ENCODE measurements at places on chromosomes 1 and 21.

DNA sequence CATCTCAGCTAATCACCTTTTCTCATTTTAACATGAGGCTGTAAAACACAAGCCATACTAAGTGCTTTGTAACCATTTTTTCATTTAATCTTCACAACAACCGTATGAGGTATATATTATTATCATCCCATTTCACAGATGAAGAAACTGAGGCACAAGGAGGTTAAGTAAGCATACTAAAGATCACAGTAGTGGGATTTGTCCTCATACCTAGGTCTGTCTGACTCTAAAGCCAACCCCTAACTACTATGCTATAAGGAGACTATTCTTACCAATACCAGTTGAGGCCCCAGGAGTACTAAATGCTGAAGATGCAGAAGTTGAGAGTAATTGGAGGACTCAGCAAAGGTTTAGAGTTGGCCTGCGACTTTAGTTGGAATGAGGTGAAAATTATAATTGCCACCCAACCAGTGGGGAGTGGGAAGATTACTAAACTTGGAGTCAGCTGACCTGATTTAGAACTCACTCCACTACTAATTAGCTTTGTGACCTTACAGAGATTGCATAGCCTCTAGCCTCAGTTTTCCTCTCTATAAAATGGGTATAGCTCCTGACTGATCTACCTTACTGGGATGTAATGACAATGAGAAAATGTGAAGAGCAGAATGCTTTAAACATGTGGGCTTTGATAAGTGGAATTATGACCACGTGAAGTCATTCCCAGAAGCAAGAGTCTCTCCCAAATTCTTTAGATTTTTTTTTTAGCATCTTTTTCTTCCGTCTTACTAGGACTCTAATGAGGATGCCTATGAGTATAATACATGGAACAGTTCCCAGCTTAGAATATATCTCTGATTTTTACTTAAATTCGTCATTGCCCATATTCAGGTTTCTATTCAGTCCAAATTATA is 85.8 kb upstream of the IPO9 start:
- no peak for DNase-seq

DNA sequence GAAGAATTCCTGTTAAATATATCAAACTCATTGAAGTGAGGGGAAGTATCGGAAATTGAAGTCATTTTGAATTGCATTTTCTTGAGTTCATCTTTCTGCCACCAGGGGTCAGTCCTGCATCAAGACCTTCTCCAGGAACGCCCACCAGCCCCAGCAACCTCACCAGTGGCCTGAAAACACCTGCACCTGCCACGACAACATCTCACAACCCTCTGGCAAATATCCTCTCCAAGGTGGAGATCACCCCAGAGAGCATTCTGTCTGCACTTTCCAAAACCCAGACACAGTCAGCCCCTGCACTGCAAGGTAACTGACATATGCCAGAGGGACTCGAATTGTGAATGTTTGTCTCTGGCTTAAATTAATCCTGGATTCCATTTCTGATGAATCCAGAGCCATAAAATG is 22.8 kb upstream of the TARS2 start:
- DNase-seq = peak; percentile 52

DNA sequence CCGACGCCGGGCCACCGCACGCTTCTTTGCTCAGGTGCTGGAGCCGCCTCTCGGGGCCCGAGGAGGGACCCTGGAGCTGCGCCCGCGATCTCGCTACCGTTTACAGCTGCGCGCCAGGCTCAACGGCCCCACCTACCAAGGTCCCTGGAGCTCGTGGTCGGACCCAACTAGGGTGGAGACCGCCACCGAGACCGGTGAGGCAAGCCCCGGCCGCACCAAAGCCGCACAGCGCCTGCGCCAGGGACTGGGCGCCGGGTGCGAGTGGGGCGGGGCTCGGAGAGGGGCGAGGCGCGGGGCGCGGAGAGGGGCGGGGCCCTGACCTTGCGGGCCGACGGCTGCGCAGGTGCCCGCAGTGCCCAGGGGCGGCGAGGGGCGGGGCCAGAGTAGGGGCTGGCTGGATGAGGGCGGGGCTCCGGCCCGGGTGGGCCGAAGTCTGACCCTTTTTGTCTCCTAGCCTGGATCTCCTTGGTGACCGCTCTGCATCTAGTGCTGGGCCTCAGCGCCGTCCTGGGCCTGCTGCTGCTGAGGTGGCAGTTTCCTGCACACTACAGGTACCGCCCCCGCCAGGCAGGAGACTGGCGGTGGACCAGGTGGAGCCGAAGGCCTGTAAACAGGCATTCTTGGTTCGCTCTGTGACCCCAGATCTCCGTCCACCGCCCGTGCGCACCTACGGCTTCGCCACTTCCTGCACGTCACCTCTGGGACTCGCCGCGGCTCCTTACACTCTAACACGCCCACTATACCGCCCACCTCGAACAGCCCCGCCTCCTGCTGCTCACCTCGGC is 9.8 kb upstream of the CDC20 start:
- DNase-seq = no peak

GRCh38 chr21:14975136-14975919 is 89.5 kb downstream of the NRIP1 start:
- no peak for DNase-seq

DNA sequence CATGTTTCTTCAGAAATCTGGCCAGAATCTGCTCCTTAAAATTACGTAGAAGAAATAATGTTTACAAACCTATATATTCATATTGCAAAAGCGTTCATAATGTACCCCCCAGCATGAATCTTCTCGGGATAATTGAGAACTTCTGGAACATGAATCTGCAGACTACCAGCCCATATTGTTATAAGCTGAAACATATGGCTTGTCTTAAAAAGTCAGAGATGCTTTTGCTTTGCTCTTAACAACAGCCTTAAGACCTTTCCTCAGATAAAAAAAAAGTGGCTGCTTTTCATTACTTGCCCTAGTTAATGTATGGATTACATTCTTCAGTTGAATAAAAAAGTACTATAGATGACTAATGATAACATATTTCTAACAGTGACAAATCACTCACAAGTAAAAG is 15.0 kb upstream of the ZZZ3 start:
- no peak for DNase-seq

- no peak for DNase-seq
Measured at GRCh38 chr1:207992677-207993236, 81.8 kb upstream of the CD34 start.

- DNase-seq = no peak
Measured at GRCh38 chr21:32364796-32365195, 28.0 kb downstream of the URB1 start.
